AG20443 (cell line): ENCODE measurements at places on chromosomes 12 and 14.

GRCh38 chr14:98941481-98941880, 330.5 kb downstream of the BCL11B start:
- no peak for DNase-seq

DNA sequence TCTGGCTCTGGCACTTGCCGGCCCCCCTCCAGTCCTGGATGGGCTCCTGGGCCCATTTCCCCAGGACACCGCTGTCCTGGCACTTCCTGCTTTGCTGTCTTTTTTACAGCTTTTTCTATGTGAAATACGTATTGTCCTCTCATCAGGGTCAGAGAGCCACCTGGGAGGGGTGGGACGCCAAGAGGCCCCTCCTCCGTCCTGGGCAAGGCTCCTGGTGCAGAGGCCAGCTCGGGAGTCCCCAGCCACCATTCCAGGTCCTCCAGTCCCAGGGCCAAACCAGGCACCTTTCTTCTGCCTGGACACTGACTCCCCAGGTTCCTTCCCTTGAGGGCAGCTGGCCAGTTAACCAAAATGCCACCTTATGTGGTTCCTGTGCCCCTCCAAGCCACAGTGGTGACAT, 22.8 kb downstream of the ARL6IP4 start:
- DNase-seq: no peak

GRCh38 chr14:77822307-77822706, 22.4 kb downstream of the ADCK1 start:
- no peak for DNase-seq

- no peak for DNase-seq
Measured at GRCh38 chr12:23867794-23868193, 81.7 kb downstream of the SOX5 start.

DNA sequence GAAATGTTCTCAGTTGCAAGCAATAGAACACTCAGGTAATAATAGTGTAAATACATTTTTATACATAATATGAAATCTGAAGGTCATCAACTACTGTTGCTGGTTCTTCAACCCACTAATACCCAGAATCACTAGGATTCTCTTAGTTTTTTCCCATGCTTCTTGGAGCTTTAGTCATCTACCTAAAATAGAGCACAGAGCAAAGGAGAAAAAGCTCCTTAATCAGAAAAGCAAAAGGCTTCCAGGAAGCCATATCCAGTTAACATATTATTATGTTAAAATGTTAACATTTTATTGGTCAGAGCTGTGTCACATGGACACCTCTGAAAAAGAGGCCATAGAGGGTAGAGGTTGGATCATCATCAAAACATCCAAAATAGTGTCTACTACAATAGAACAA, 57.0 kb downstream of the CCER1 start:
- no peak for DNase-seq
